ENCODE measurements at places on chromosomes 2 and 18.

DNA sequence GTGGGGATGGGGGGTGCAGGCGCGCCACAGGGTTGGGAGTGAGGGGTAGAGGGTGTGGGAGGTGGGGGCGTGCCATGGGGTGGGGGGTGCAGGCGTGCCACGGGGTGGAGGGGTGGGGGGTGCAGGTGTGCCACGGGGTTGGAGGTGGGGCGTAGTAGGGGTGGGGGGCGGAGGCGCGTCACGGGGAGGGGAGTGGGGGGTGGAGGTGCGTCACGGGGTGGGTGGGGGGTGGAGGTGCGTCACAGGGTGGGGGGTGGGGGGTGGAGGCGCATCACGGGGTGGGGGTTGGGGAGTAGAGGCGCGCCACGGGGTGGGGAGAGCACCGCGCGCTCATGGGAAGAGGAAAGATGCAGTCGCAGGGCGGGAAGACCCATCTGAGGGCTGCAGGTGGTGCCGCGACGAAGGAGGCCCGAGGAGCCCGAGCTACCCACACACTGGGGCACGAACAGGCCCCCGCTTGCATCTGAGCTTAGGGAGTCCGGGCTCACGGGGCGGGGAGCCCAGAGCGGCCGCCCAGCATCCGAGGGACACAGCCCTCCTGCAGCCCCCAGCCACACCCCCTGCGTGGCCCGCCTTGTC is 37.5 kb downstream of the SNED1 start:
- peak overlapping the region; percentile 43 for H3K4me3 ChIP-seq
- H3K27ac ChIP-seq: no peak overlapping the region
- H3K4me1 ChIP-seq: peaks cover 16% of the 10 kb centered on the region
- H3K36me3 ChIP-seq: no peaks in the 10 kb centered on the region
- DNase-seq: no peak
- H3K27me3 ChIP-seq: no peaks in the 10 kb centered on the region

GRCh38 chr2:23419171-23420090 is 34.5 kb downstream of the KLHL29 start:
- no peak overlapping the region for H3K4me3 ChIP-seq
- no peaks in the 10 kb centered on the region for H3K27me3 ChIP-seq
- no peak for DNase-seq
- H3K4me1 ChIP-seq: peaks cover 13% of the 10 kb centered on the region
- H3K27ac ChIP-seq: no peak overlapping the region

DNA sequence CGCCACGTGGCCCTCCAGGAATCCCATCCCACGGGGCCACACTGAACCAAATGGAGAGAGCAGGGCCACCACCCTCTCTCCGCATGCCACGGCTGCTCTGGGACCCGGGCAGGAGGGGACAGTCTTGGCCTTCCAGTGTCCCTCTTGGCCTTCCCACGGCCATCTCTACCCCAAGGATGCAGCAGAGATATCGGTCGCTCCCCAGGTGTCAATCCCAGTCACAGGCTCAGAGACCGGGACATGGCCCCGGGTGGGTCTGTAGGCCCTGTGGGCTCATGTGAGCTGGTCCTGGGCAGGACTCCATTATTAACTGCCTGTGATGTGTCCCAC is 15.3 kb downstream of the CAPN10 start:
- H3K27ac ChIP-seq: no peak overlapping the region
- H3K27me3 ChIP-seq: 0 out of 2 replicates have a peak, but pooled peaks cover 2% of the 10 kb centered on the region
- DNase-seq: no peak

DNA sequence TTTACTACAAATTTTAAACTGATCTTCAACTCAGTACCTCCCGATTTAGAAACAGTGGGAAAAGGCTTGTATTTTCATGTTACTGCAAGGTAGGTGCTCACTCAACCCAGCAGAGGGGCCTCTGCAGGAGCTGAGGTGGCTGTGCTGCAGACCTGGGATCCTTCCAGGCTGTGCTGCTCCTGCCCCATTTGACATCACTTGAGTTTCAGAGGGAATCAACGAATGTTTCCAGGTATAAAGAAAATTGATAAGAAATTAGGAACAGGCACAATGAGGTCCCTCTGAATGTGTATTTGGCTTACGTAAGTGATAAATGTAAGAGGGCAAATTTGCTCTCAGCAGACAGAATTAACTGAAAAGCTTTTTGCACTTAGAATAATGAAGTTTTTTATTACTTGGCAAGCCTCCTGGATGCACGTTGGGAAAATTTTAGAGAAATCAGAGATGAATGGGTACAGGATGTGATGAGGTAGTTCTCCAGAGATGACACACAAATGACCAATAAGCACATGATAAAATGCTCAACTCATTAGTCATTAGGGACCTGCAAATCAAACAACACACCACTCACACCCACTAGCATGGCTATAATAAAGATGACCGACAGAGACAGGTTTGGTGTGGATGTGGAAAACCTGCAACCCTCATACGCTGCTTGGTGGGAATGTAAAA is 114.0 kb downstream of the NOL10 start:
- H3K4me3 ChIP-seq: no peak overlapping the region
- DNase-seq: no peak
- H3K36me3 ChIP-seq: peaks cover 19% of the 10 kb centered on the region
- no peak overlapping the region for H3K27ac ChIP-seq
- H3K4me1 ChIP-seq: peaks cover 7% of the 10 kb centered on the region

DNA sequence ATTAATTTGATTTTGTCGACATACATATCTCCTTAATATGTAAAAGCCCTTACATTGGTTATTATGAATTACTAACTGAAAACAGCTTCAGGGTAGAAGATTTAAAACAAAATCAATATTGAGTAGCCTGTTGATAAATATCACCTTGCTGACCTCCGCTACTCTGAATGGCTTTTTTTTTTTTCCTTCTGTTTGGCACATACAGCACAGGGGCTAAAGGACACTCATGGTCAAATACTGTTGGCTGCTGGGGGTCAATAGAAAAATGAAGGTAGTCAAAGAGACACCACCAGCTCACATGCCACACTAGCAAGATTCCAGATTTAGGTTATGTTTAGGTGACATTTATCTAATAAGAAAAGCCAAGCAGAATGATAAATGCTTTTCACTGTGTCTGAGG is 1642.4 kb upstream of the SLC39A10 start:
- no peak overlapping the region for H3K4me3 ChIP-seq
- H3K36me3 ChIP-seq: no peaks in the 10 kb centered on the region
- DNase-seq: no peak
- H3K27me3 ChIP-seq: no peaks in the 10 kb centered on the region

GRCh38 chr2:180890781-180891180 is 89.6 kb upstream of the UBE2E3 start:
- no peaks in the 10 kb centered on the region for H3K4me1 ChIP-seq
- no peak for DNase-seq
- H3K4me3 ChIP-seq: no peak overlapping the region
- no peaks in the 10 kb centered on the region for H3K27me3 ChIP-seq
- H3K27ac ChIP-seq: no peak overlapping the region

DNA sequence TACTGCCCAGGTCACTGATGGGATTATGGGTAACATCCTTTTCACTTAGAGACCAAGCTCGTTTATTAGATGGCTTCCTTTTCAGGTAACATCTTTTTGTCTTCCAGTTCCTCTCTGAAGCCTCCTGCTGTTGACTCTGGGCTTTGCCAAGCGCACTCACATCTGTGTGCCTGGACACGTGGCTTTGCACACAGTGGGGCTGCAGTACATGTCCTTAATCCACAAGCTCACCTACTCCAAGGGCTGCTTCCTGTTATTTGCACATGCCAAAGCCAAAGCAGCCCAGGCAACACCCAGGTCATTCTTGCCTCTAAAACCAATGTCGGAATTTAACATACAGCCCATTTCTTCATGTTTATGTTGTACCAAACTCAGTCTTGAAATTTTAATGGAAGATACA is 124.2 kb upstream of the BOD1L2 start:
- H3K4me1 ChIP-seq: no peaks in the 10 kb centered on the region
- H3K27ac ChIP-seq: no peak overlapping the region
- no peaks in the 10 kb centered on the region for H3K27me3 ChIP-seq
- no peak for DNase-seq

DNA sequence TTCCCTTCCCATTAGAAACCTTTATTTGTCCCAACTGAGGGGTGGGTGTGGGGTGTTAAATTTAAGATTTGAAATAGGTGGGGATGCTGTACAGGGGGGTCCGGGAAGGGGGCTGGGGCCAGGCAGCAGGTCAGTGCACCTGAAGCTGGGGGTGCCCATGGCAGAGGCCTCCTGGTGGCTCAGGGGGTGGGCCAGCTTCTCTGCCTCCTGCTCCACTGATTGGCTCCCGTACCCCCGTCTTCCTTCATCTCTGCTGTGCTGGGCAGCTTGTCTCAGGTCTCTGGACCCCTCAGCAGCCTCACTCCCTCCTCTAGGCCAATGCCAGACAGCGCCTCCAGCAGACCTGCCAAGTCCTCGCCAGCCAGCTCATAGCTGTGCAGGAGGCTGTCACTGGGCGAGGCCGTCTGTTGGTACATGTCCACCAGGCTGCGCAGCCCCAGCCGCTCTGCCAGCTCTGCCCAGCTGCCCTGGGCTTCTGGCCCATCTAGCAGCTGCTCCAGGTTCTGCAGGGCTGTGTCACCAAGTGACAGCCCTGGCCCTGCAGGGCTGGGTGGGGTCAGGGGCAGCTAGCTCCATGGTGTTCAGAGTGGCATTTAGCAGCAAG is 2.0 kb upstream of the ANKRD62 start:
- no peaks in the 10 kb centered on the region for H3K4me1 ChIP-seq
- no peaks in the 10 kb centered on the region for H3K27me3 ChIP-seq
- no peaks in the 10 kb centered on the region for H3K36me3 ChIP-seq
- DNase-seq: no peak

GRCh38 chr2:223508372-223508771 is 93.8 kb downstream of the SCG2 start:
- H3K27ac ChIP-seq: no peak overlapping the region
- no peaks in the 10 kb centered on the region for H3K4me1 ChIP-seq
- no peak for DNase-seq
- H3K4me3 ChIP-seq: no peak overlapping the region
- no peaks in the 10 kb centered on the region for H3K27me3 ChIP-seq

GRCh38 chr2:212274215-212274614 is 264.4 kb downstream of the ERBB4 start:
- no peaks in the 10 kb centered on the region for H3K4me1 ChIP-seq
- H3K27ac ChIP-seq: no peak overlapping the region
- DNase-seq: no peak
- no peak overlapping the region for H3K4me3 ChIP-seq

DNA sequence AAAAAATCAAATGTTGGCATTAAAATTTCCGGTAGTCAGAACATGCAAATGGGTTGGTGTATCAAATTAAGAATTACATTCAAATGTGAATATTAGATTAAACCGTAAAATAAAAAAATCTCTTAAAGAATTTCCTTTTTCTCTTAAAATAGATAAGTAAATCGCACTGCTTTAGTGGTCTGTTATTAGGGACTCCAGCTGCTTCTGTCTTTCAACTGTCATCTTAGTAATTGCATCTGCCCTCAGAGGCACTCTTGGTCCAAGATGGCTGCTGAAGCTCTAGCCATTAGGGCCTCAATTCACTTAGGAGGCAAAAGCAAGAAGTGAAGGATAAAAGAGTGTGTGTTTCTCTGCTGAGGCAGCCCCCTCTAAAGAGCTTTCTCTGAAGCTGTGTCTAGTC is 132.4 kb downstream of the MGAT5 start:
- no peak for DNase-seq
- no peaks in the 10 kb centered on the region for H3K4me1 ChIP-seq
- no peaks in the 10 kb centered on the region for H3K36me3 ChIP-seq
- H3K27ac ChIP-seq: no peak overlapping the region
- H3K27me3 ChIP-seq: no peaks in the 10 kb centered on the region

DNA sequence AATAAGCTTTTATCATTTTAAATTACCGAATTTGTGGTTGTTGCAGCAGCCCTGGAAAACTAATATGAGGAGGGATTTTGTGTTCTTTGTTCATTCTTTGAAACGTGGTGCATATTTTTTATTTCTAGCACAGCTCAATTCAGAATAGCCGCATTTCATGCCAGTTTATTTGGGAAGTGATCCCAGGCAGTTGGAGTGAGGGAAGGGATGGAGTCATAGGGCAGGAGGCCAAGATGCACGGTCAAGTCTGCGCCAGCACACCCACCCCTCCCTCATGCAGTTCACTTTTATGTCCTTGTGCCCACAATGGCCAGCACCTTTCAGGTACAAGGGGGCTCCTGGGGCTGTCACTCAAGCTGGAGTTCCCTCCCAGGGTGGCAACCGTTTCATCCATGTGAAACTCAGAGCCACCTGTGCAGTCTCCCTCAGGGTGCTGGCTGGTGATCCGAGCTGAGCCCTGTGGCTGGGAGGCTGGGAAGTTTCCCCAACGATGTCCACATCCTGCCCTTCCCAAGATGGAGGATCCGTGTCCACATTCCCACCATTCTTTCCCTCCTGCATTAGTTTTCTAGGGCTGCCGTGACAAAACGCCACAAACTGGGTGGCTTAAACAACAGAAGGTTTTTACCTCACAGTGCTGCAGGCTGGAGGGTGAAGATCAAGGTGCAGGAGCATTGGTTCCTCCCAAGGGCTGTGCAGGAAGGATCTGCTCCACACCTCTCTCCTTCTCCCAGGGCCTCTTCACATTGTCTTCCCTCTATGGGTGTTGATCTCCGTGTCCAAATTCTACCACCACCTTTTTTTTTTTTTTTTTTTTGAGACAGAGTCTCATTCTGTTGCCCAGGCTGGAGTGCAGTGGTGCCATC is 68.5 kb upstream of the ITGA6 start:
- DNase-seq: no peak
- H3K4me1 ChIP-seq: no peaks in the 10 kb centered on the region
- no peak overlapping the region for H3K4me3 ChIP-seq
- no peak overlapping the region for H3K27ac ChIP-seq
- no peaks in the 10 kb centered on the region for H3K27me3 ChIP-seq

DNA sequence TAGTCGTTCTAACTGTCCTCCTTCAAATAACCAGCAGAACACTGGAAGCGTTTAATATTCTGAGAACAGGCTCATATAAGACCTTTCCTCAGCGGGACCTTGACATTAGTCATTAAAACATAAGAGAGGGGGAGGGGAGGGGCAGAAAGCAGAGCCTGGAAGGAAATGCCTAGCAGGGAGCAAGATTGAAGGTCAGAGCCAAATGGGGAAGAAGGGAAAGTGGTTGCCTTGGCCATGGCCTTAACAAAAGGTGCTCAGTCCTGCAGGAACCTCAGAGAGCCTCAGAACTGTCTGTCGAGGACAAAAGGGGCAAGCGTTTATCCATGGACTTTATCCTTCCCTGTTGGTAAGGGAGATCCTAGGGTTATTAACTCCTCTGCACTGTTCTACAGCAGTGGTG is 856 bp upstream of the PLA2R1 start:
- no peak overlapping the region for H3K27ac ChIP-seq
- no peaks in the 10 kb centered on the region for H3K27me3 ChIP-seq
- DNase-seq: no peak
- peak overlapping the region; percentile 62 for H3K4me3 ChIP-seq
- 0 out of 2 replicates have a peak, but pooled peaks cover 5% of the 10 kb centered on the region for H3K36me3 ChIP-seq
- peaks cover 8% of the 10 kb centered on the region for H3K4me1 ChIP-seq

- no peaks in the 10 kb centered on the region for H3K36me3 ChIP-seq
- H3K27me3 ChIP-seq: no peaks in the 10 kb centered on the region
- no peak for DNase-seq
- no peak overlapping the region for H3K27ac ChIP-seq
- no peak overlapping the region for H3K4me3 ChIP-seq
- H3K4me1 ChIP-seq: no peaks in the 10 kb centered on the region
Measured at GRCh38 chr2:223737207-223737606, 100.2 kb downstream of the AP1S3 start.

All from H1 (cell line).